ENCODE measurements at places on chromosomes 1 and 21. TPM values are rescaled to one million over a fixed set of nuclear protein-coding genes. Genes with fewer than 3 reads are reported as not detected.

Gene FOXD3
- total RNA-seq = 2.9 TPM

DNA sequence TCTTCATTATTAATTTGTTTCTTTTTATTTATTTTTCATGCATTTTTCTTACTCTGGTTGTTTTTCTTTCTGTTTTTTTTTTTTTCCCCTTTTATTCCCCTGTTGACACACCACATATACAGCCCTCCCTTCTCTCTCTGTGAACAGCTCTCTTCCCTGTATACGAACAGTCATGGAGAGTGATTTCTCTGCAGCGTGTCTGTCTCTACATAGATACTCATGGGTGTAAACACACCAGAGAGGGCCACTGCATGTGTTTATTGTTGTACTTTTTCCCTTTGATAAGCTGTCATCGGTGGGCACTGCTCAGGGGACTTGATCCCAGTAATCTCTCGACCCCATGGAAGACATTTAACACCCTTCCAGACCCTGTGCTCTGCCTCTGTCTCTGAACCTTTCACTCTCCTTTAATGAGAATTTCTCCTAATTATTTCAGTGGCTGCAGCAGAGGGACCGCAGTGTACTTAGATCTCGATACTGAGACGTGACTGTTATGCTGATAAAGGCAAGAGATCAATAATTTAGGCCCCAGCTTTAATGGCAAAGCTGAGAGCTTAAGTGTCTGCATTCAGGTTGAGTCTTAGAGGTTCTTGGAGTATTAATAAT is 113.1 kb downstream of the PBX1 start:
- no peak for DNase-seq

DNA sequence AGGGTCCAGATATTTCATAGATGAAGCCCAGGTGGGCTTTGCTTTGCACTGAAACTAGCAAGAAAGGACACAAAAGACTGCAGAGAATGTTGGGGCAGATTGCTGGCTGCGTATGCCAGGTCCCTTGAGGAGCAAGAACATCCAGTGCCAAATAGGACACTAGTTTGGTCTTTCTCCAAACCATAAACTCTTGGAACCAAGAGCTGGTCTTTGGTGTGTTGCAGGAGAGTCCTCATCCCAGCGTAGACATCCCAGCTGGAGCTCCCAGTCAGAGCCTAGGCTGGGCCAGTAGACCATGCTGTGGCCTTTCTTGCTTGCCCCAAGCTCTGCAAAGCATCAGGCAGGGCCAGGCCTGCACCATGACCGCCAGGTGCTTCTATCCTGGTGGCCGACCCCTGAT is 87.5 kb downstream of the ATP5PO start:
- DNase-seq = no peak

DNA sequence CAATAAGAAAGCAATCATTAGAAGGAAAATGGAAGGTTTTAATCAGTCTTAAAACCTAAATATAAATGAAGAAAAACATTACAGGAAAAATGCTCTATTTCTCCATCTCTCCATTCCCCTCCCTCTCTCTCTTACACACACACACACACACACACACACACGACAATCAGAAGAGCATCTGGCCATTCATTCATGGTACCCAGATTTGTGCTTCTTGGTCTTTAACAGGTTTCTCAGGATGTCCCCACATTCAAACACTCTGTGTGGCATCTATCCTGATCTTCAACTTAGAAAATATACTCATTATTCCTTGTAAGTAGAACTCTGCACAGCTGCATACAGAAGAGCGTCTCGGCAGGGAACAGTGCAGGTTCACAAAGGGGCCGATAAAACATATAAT is 779 bp downstream of the LRRC40 start:
- no peak for DNase-seq

DNA sequence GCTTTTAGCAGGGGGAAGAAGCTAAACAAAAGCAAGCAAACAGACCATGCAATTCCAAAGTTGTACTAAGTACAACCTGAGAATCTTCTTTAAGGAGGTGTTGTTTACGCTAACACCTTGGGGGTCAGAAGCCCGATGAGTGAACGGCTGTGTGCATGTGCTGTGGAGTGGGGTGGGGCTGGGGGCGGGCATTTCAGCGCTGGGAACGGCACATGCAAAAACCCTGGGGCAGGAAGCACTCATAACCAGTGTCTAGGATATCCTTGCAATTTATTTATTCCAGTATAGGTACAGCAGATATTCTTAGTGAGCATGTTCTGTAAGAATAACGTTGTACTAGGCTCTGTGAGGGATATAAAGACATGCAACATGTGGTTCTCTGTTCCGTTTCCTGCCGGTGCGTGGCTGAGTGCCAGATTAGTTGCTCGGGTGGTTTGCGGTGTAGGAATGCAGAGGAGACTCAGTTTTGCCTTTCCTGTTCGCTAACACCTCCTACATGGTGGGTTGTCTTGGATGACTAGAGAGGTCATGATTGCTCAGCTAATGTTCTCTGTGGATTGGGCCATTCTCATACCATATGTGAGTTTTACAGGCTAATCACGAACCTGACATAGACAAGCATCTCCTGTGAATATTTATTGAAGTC is 3.7 kb downstream of the FASLG start:
- no peak for DNase-seq

GRCh38 chr1:243269461-243269801 is 13.6 kb downstream of the SDCCAG8 start:
- no peak for DNase-seq

- no peak for DNase-seq
Observed at GRCh38 chr21:42375506-42375905, 9.2 kb upstream of the TFF1 start.

- DNase-seq = no peak
Observed at GRCh38 chr1:91700771-91701471, 185.0 kb downstream of the TGFBR3 start.

- no peak for DNase-seq
Observed at GRCh38 chr1:93021539-93022134, 57.4 kb upstream of the MTF2 start.

- DNase-seq = no peak
Observed at GRCh38 chr1:89928506-89928905, 66.4 kb upstream of the ZNF326 start.
